Thyroid gland (tissue), 4 donors: ENCODE measurements at places on chromosomes 2 and 18. TPM values are rescaled to one million over a fixed set of nuclear protein-coding genes. Genes with fewer than 3 reads are reported as not detected.

DNA sequence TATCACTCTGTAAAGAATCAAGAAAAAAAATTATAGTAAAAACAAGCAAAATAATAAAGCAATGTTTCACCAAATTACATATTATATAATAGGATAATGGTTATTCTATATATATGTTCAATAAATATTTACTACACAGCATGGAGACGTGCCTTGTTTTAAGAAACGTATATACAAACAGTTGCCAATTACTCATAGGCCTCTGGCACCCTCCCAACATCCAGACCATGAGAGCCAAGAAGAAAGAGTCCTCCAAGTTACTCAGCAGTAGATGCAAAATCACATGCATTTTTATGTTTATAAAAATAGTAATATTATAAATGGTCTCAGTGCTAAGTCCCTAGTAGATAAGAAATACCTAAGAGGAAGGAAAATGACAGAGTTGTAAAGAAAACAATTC, 64.8 kb downstream of the REV1 start:
- H3K27ac ChIP-seq, result no peak overlapping the region
- peak; percentile 20 for DNase-seq
- peaks cover 18% of the 10 kb centered on the region for H3K36me3 ChIP-seq
- no peak overlapping the region for H3K4me3 ChIP-seq

- peaks cover 30% of the 10 kb centered on the region for H3K36me3 ChIP-seq
- peaks cover 6% of the 10 kb centered on the region for H3K4me1 ChIP-seq
- DNase-seq, result no peak
- no peak overlapping the region for H3K4me3 ChIP-seq
- no peaks in the 10 kb centered on the region for H3K27me3 ChIP-seq
These were observed 15.6 kb downstream of the SUCLG1 start for GRCh38 chr2:84443477-84443876.

The GALNT3 gene
- 78.5 TPM for total RNA-seq

The DSG4 gene
- total RNA-seq, result not detected

GRCh38 chr2:98795891-98796676, 65.2 kb upstream of the MGAT4A start:
- no peaks in the 10 kb centered on the region for H3K27me3 ChIP-seq
- no peak overlapping the region for H3K27ac ChIP-seq
- no peaks in the 10 kb centered on the region for H3K36me3 ChIP-seq
- no peak overlapping the region for H3K4me3 ChIP-seq

- DNase-seq, result no peak
- no peaks in the 10 kb centered on the region for H3K36me3 ChIP-seq
- no peaks in the 10 kb centered on the region for H3K27me3 ChIP-seq
- H3K4me3 ChIP-seq, result no peak overlapping the region
- H3K27ac ChIP-seq, result no peak overlapping the region
- H3K4me1 ChIP-seq, result no peaks in the 10 kb centered on the region
These were observed 45.2 kb upstream of the IL1RL1 start for GRCh38 chr2:102266204-102266603.

DNA sequence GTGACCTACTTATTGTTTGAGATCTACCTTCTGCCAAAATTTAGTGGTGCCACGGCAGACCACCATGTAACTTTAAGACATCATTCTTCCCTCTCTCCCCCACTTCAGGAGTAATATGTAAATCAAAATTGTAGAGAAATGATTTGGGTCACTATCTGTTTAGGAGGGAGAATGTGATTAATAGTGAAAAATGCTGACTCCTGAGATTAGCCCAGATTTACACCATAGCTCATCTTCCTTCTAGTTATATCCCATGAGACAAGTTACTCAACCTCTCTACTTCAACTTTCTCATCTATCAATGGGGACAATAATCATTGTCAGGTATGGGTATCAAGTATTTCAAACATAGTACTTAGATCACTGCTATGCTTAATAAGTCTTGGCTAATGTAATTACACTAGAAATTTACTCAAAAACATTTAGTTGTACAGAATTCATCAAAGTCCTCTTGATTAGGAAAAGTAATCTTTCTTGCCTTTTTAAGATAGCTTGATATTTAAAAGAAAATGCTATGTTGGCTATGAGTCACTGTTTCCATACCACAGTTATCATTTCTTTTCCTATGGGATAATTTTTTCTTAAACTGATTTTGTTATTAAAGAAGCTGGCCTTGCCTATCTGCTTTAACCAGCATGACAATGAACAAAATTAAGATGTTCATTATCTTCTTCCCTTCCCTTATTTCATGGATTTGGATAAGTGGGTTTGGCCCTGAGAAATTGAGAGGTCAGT, 1038.9 kb upstream of the ZEB2 start:
- no peaks in the 10 kb centered on the region for H3K36me3 ChIP-seq
- no peak overlapping the region for H3K27ac ChIP-seq
- DNase-seq, result no peak
- H3K27me3 ChIP-seq, result no peaks in the 10 kb centered on the region

DNA sequence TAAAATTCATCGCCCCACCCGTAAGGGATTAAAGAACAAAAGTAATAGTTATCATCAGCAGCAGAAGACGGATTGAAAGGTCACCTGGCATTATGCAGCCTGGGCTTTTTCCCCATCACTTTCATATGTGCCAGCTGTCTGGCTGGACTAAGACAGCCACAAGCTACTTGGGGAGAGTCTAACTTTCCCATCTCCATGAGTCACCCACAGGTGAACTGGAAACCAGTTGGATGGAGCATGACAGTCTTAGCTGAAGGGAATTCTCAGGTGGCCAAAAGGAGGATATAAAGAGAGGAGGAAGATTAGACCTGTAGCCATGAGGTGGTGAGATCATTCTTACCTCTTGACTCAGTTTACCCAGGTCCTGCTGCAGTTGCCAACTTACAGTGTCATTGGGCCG, 7.0 kb upstream of the FAM178B start:
- no peaks in the 10 kb centered on the region for H3K36me3 ChIP-seq
- no peaks in the 10 kb centered on the region for H3K4me1 ChIP-seq
- no peak for DNase-seq
- no peak overlapping the region for H3K27ac ChIP-seq

GRCh38 chr18:78237864-78238263, 741.8 kb upstream of the SALL3 start:
- no peak for DNase-seq
- H3K4me1 ChIP-seq, result no peaks in the 10 kb centered on the region
- no peak overlapping the region for H3K27ac ChIP-seq
- H3K36me3 ChIP-seq, result no peaks in the 10 kb centered on the region
- H3K27me3 ChIP-seq, result no peaks in the 10 kb centered on the region
- H3K4me3 ChIP-seq, result no peak overlapping the region

DNA sequence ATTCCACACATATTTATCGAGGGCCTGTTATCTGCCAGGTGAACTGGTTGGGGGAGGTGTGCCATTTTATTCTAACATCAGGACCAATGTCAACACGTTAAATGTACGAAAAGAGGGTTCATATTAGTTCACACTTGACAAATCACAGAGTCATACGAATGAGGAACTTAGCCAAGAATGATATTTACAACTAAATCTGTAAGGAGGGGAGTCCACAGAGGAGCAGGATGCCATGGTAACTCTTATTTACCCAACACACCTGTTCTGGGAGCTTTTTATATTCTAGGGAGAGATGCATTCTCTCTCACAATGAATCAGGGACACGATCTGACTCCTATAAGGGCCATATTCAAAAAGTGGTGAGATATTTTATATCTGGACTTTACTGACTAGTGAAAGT, 144.1 kb downstream of the CDC42EP3 start:
- H3K27ac ChIP-seq, result no peak overlapping the region
- no peak overlapping the region for H3K4me3 ChIP-seq
- no peaks in the 10 kb centered on the region for H3K27me3 ChIP-seq
- H3K4me1 ChIP-seq, result peaks cover 7% of the 10 kb centered on the region

- DNase-seq, result no peak
- no peak overlapping the region for H3K4me3 ChIP-seq
- no peaks in the 10 kb centered on the region for H3K36me3 ChIP-seq
- no peak overlapping the region for H3K27ac ChIP-seq
- no peaks in the 10 kb centered on the region for H3K4me1 ChIP-seq
- no peaks in the 10 kb centered on the region for H3K27me3 ChIP-seq
These were observed 102.0 kb upstream of the TMEM200C start for GRCh38 chr18:5997361-5997760.

DNA sequence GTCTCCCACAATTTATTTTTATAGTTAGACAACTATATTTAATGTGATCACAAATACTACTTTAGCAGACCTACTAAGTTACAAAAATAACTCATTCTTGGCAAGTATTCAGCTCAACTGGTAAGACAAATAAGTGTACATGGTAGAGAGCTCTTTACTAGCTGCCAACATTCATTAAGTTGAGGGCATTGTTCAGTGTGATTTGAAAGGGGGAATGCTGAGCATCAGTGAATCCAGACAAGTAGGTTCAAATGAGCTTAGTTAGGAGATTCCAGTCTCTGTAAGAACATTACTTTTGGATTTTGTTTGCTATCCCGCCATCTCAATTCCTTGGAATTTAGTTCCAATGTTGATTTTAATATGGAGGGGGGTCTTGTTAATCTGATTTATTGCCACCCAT, 187.3 kb upstream of the LYPD1 start:
- H3K4me1 ChIP-seq, result no peaks in the 10 kb centered on the region
- no peaks in the 10 kb centered on the region for H3K27me3 ChIP-seq
- no peak overlapping the region for H3K4me3 ChIP-seq
- no peaks in the 10 kb centered on the region for H3K36me3 ChIP-seq
- no peak overlapping the region for H3K27ac ChIP-seq

GRCh38 chr2:220096406-220096805, 469.0 kb downstream of the SLC4A3 start:
- no peaks in the 10 kb centered on the region for H3K4me1 ChIP-seq
- no peak overlapping the region for H3K4me3 ChIP-seq
- no peak for DNase-seq
- no peaks in the 10 kb centered on the region for H3K36me3 ChIP-seq
- no peaks in the 10 kb centered on the region for H3K27me3 ChIP-seq

DNA sequence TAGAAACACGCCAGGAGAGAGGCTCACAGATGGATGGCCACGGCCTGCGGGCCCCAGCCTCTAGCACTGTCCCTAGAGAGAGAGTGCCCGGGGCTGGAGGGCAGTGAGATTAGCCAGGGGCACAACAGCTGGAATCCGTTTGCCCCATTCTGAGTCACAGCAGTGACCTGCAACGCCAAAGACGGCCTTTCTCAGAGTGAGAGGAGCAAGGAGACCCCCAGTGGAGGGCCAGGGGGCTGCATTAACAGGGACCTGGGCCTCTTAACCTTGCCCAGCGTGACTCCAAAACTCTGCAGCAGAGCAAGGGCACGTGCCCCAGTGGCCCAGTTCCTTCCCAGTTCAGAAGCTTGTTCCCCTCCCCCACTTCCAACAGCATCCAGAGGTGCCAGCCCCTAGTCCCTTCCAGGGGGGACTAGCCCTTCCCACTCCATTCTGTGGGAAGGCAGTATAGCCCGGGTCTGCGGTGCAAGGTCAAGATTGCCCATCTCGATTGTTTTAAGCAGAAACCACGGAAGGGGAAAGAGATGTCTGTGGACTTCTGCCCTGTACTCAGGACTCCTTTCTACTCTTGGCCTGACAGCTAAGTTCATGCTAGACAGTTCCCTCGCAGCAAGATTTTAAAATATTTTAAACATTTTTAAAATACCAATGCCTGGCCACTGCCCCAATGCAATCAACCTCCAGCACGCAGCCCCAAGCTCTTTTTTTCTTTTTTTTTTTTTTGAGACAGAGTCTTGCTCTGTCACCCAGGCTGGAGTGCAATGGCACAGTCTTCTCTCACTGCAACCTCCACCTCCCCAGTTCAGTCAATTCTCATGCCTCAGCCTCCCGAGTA, 50.9 kb upstream of the BIN1 start:
- peaks cover 8% of the 10 kb centered on the region for H3K4me1 ChIP-seq
- no peak overlapping the region for H3K27ac ChIP-seq
- H3K36me3 ChIP-seq, result no peaks in the 10 kb centered on the region
